Sigmoid colon (tissue), 7 donors: ENCODE measurements at places on chromosomes 5 and 9. TPM values are rescaled to one million over a fixed set of nuclear protein-coding genes. Genes with fewer than 3 reads are reported as not detected.

DNA sequence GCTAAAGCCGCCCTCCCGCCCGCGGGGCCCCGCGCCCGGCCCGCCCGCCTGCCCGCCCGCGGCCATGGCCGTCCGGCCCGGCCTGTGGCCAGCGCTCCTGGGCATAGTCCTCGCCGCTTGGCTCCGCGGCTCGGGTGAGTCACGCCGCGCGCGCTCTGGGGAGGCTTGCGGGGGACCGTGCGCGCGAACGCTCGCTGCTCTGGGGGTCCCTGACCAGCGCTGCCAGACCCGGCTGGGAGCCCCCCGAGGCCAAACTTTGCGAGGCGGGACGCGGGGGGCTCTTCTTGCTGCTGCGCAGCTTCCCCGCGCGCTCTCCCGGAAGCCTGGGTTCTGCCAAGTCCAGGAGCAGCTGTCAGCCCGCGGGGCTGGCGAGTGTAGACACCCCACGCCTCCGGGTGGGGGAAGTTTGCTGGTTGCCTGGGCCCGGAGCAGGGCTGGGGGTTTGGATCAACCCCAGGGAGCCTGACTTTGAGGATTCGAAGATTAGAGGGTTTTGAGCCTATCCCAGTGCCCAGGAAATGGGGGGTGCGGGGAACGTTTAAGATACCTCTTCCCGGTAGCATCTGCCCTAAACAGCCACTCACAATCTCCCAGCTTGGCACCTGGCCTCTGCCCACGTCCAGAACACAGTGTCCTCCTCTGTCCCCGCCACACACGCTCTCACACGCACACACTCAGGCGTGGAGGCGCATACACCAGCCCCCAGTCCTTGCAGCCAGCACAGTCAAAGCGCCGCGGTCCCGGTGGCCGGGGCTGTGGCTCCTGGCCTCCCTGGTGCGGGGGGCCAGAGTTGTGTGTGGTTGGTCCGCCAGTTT lies 535 bp downstream of the UNC5A start:
- no peak for DNase-seq

Gene PGM5
- total RNA-seq = 670 TPM

Gene DRD1
- not detected for total RNA-seq

Gene PCDHGA2
- total RNA-seq = 3.6 TPM

DNA sequence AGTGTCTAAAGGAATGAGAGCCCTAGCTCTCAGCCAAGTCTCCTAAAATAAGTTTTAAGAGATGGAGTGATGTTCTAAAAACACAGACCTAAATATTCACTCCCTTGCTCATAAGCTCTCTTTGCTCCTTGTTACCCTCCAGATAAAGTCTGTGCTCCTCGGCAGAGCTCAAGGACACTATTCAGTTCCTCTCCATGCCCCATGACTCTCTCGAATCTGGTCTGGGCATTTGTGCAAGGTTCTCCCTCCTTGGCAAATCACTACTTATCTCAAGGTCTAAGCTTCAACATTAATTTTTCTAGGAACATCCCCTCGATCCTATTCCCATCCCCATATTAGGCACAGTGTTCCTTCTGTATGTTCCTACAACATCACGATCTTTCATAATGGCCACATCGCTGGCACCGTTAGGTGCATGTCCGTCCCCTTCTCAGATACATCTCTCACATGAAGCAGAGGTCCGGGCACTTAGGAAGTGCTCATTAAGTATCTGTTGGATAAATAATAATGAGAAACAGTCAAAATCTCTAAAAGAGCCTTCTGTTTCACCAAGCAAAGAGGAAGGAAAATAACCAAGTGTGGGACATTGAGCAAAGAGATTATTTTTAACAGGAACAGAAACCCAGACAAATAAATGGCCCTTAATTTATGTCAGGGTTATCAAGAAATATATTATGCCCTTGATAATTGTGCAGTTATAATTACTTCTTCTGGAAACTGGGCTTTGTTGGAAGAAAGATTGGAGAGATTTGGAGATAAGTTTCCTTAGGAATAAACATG lies 85.9 kb upstream of the HTR4 start:
- DNase-seq = no peak

- no peak for DNase-seq
Observed at GRCh38 chr5:6791031-6791430, 77.8 kb downstream of the TENT4A start.

DNA sequence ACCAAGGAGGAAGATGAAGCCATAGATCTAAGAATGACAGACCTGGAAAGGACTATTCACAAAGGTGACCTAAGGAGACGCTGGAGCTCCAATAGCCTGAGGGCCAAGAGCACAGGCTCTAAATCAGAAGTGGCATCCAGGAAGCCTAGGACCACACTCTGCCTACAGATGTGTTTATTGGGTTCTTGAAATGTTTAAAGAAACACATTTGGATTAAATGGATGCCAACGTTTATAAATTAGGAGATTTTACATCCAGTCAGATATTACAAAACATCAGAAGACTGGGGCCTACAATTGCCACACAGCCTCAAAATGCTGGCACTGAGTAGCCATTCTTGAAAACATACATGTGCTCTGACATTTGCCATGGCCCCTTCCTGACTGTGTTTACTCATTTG lies 80.9 kb downstream of the HMHB1 start:
- no peak for DNase-seq

DNA sequence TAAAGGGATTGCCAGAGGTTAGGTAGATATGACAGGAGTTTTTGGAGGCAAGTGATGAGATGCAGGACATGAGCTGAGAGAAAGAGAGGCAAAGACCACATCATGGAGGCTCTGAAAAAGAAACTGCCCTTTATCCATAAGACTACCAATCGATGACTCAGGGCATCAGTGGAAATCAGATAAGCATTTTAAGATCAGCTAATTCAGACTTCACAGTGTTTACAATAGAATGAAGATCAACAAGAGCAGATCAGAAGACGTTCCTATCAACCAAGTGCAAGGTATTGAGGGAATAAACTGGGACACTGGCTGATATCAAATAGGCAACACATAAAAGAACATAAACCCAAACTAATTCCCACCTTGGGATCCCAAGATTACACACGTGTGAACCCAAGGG lies 227.2 kb downstream of the SLCO4C1 start:
- no peak for DNase-seq

Gene RMI1
- total RNA-seq = 3.1 TPM

GRCh38 chr9:77794985-77795384 lies 146.9 kb upstream of the GNA14 start:
- DNase-seq = no peak

Gene SPAG8
- 2.8 TPM for total RNA-seq

Gene TRPM3
- 1.8 TPM for total RNA-seq

Gene PCDHGA5
- total RNA-seq = 8.3 TPM

GRCh38 chr9:27933210-27934025 lies 360.1 kb upstream of the C9orf72 start:
- DNase-seq = no peak

DNA sequence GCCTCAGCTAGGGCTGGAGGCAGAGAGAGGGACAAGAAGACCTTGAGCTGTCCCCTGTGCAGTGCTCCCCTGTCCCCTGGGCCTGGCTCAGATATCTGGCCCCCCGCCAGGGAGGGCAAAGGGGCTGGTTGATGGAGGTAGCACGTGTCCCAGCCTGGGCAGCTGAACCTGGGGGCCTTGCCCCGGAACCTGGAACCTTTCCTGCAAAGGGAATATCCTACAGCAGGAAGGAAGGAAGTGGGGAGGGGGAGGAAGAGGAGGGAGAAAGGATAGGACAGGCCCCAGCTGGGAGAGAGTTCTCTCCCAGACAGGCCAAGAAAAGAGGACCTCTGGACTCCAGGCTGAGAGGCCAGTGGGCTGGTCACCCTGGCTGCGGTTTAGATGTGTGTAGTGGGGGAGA lies 27.6 kb upstream of the PSD2 start:
- DNase-seq = no peak

- DNase-seq = no peak
Observed at GRCh38 chr5:80810425-80810824, 149.7 kb upstream of the RASGRF2 start.

DNA sequence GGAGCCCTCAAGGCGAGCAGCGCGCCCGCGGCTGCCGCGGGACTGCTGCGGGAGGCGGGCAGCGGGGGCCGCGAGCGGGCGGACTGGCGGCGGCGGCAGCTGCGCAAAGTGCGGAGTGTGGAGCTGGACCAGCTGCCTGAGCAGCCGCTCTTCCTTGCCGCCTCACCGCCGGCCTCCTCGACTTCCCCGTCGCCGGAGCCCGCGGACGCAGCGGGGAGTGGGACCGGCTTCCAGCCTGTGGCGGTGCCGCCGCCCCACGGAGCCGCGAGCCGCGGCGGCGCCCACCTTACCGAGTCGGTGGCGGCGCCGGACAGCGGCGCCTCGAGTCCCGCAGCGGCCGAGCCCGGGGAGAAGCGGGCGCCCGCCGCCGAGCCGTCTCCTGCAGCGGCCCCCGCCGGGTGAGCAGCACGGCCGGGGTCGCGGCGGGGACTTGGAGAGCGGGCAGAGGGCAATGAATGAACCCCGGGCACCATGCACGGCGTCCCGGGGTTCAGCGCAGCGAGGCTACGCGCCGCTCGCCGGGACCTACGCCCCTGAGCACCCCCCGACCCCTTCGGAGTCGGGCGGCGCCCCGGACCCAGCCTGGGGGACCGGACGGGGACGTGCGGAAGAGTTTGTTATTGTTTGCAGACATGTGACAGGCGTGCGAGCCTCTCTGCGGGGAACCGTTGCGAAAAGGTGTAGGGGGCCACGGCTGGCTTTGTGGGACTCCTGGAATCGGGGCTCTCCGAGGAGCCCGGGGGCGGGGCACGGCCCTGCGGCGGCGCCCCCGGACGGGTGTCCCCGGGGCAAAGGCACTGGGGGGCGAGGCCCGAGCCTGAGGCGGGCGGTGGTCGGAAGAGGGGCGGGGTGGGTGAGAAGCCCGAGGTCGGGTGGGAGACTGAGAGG lies 553 bp downstream of the MAP3K1 start:
- peak; percentile 68 for DNase-seq

Gene PTPN3
- total RNA-seq = 2.5 TPM

DNA sequence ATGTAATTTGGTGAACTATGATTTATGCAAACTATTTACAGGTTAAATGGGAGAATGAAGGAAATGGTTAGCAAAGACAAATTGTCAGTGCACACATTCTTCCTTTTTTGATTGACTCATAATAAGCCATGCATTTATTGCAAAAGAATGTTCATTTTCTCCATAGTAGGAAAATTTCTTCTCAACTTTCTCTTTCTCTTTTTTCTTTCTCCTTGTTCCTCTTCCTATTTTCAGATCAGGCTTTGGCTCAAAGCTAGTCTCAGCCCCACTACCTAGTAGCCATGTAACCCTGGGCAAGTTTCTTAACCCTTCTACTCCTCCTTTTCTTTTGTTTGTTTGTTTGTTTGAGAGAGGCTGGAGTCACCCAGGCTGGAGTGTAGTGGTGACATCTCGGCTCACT lies 156.6 kb downstream of the PIK3R1 start:
- DNase-seq = no peak

- no peak for DNase-seq
Observed at GRCh38 chr5:133129950-133130349, 78.1 kb downstream of the HSPA4 start.

- DNase-seq = no peak
Observed at GRCh38 chr9:137168904-137169856, 671 bp downstream of the LRRC26 start.

Gene C8G
- total RNA-seq = not detected

Gene ATP10B
- total RNA-seq = 1.4 TPM

Gene LPAR1
- 62.4 TPM for total RNA-seq

- DNase-seq = peak; percentile 53
Observed at GRCh38 chr9:138064547-138064946, 187.0 kb downstream of the CACNA1B start.

DNA sequence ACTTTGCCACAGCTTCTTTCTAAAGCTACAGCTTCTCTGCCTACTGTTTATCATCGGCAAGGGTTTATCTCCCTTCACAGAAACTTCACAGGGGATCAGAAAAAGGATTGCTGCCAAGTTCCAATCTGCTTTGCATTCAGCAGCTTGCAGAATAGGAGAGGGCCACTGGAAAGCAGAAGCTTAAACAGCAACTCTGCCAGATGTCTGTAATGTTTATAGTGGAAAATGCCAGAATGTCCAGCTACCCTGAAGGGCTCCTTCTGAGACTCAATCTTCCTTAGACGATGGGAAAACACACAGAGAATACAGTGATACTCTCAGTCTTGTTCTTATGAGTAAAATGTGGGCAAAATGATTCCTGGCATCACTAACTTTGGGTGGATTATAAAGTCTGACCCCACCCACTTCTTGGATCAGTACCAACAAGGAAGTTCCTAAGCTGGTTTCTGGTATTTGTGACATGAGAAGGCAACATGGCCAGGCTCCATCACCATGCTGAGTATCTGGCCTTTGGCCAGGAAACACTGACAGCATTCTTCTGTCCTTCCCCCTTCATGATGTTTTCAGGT lies 19.0 kb downstream of the STOM start:
- peak; percentile 86 for DNase-seq

GRCh38 chr9:134301387-134302129 lies 24.7 kb upstream of the RXRA start:
- no peak for DNase-seq

- DNase-seq = no peak
Observed at GRCh38 chr5:55568654-55569512, 34.1 kb upstream of the PLPP1 start.

- DNase-seq = no peak
Observed at GRCh38 chr5:39714036-39714698, 289.4 kb upstream of the DAB2 start.

DNA sequence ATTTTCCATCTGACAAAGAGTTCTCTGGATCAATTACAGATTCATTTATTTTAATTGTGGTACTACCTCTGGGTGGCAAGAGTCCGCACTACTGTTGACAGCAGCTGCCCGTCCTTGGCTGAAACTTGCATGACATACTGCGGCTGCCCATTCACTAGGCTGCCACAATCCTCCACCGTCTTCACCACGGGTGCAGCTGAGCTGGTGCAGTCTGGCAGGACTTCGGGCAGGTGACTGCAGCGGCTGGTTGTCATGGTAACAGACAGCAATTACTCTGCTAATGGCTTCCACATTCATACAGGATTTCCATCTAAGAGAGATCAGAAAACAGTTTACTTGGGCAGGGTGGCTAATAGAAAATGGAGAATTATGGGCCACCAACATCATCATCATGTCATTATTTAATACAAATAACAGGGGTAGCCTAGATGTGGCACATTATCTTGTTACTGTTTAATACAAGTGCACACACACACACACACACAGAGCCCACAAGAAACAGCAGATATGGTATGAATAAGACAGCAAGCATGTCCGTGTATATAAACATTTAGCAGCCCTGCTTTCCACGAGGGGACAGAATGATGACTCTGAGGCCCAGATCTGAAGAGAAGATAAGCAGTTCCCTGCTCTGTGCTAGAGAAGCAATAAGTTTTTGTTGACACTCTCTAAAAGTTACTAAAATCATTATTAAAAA lies 112.3 kb downstream of the MARCHF3 start:
- no peak for DNase-seq

- no peak for DNase-seq
Observed at GRCh38 chr5:126450346-126450745, 27.1 kb downstream of the GRAMD2B start.

DNA sequence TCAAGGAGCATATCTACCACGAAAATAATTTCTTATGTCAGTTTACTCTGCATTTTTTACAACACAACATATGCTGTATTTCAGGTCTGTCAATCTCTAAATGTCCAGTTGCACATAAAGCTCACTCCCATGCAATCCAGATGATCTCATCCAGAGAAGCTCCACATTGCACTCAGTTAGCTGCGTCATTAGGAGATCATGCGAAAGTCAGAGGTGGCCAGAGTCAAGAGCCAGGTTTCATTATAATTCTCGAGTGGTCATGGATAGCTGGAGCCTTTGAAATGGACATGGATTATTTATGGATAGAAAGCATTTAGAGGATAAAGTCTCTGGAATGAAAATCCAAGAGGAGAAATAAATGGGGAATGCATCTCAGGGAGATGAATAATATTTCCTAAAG lies 232.3 kb downstream of the GAS1 start:
- DNase-seq = no peak
